ENCODE measurements at places on chromosomes 13 and 19.

- DNase-seq, result no peak
These were observed 558 bp upstream of the PPAN start for GRCh38 chr19:10105509-10106099.

DNA sequence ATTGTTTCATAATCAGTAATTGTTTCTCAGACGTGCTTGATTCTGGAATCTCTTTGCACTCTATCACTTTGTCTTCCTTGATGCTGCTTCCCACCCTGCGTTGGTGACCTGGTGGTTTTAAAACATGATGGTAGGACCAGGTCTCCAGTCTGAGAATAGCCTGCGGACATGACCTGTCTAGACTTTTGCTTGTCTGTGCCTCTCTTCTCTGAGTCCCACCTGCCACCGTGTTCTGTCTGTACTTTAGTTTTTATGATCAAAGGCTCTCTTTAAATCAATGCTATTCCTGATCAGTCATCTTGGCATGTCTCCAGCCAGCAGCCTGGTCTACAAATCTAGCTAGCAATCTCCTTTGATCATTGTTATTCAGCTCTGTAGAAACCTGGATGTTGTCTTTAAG, 933.9 kb downstream of the DIAPH3 start:
- DNase-seq, result no peak

DNA sequence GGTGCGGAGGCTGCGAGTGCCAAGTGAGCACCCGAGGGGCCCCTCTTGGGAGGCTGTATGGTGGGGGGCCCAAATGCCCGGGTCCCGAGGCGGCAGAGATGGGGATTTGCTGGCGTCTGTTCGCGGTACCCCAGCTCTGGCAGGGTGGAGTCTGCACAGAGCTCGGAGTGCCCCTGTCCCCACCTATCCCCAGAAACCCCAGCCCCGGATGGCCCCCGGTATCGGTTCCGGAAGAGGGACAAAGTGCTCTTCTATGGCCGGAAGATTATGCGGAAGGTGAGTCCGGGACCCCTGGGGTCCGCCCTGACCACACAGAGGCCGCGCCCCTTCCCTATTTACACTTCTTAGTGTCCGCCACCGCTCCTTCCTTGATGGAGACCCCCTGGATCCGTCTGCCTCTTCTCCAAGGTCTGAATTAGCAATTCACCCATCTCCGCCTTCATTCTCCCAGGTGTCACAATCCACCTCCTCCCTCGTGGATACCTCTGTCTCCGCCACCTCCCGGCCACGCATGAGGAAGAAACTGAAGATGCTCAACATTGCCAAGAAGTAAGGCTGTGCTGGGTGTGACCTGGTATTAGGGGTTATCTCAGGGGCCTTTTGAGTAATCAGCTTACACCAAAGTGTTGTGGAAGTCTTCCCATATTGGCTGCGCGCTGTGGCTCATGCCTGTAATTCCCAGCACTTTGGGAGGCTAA, 630 bp downstream of the PNPLA6 start:
- DNase-seq, result no peak

- DNase-seq, result no peak
These were observed 325.2 kb upstream of the SLITRK1 start for GRCh38 chr13:84207509-84207908.

DNA sequence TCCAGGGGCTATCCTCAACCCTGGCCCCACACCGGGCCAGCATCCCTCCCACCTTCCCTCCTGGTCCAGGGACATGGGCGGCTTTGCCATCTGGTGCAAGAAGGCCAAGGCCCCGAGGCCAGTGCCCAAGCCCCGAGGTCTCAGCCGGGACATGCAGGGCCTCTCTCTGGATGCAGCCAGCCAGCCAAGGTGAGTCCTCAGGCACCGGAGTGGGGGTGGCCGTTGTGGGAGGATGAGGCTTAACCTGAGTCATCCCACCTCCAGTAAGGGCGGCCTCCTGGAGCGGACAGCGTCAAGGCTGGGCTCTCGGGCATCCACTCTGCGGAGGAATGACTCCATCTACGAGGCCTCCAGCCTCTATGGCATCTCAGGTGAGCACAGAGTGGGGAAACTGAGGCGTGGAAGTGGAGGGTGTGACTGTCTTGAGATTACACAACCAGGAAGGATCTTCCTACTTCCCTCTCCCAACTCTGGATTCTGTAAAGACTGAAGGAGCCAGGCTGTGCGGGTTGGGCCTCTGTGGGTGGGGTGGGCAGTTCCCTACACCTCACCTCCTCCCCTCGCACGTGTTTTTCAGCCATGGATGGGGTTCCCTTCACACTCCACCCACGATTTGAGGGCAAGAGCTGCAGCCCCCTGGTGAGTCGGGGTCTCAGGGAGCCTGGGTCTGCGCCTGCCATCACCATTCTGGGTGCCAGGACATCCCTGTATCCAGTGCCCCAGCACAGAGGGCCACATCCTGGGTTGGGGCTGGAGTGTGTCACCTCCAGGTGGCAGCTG, 3.8 kb downstream of the MVB12A start:
- no peak for DNase-seq

- DNase-seq, result no peak
These were observed 651.2 kb downstream of the SLITRK6 start for GRCh38 chr13:85148009-85148408.

DNA sequence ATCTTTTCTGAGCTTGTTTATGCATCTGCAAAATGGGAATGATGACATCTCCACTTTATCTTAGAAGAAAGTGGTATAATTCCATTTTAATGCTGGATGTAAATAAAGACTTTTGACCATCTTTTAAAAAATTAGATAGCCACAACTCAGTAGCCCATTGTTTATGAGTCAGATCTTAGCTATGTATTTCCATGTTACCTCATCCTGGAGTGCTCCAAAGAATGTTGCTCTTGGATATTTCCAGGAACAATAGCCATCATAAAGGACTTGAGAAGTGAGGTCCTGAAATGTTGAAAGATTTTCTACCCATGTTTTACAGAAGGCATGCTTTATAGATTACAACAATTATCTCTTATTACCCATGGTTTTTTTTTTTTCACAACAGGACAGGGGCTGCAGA, 229.3 kb upstream of the EDNRB start:
- no peak for DNase-seq

DNA sequence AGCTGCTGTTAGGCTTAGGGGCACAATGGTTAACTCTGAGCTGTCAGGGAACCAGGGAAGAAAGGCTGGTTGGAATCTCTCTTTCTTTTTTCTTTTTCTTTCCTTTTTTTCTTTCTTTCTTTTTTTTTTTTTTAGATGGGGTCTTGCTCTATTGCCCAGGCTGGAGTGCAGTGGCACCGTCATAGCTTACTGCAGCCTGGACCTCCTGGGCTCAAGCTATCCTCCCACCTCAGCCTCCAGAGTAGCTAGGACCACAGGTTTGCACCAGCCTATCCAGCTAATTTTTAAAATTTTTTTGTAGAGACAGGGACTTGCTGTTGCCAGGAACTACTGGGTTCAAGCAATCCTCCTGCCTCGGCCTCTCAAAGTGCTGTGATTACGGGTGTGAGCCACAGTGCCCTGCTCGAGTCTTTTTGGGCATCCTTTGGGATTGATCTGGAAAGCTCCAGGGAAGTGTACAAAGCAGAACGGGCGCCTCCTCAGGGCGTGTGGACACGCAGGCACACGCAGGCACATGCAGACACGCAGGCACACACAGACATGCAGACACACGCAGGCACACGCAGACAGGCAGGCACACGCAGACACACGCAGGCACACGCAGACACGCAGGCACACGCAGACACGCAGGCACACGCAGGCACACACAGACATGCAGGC, 99.2 kb downstream of the GADD45B start:
- no peak for DNase-seq

DNA sequence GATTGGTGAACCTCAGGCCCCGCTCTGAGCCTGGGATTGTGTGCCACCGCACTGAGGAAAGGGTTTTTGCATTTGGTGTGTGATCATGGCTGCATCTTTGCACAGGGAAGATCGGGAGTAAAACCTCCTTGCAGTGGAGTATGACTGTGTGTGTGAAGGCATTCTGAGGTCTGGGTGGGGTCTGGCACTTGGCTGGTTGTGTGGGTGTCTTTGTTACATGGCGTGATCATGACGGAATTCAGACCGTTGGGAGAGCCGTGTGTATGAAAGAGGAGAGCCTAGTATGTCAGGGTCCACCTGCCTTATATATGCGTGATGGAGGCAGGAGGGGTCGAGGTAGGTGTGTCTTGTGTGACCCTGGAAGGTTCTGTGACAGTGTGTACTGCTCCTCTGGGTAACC, 740 bp upstream of the BEST2 start:
- DNase-seq, result no peak

- DNase-seq, result no peak
These were observed 174.5 kb downstream of the KCTD12 start for GRCh38 chr13:76711550-76712182.

- DNase-seq, result no peak
These were observed 36.4 kb downstream of the SOX1 start for GRCh38 chr13:112103260-112103838.

DNA sequence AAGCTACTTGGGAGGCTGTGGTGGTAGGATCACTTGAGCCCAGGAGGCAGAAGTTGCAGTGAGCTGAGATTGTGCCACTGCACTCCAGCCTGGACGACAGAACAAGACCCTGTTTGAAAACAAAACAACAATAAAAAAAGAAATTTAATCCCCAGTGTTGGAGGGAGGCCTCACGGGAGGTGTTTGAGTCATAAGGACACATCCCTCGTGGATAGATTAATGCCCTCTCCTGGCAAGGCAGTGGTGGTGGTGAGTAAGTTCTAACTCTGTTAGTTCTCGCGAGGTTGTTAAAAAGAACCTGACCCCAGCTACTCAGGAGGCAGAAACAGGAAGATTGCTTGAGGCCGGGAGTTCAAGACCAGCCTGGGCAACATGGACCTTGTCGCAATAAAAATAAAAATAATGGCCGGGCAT, 27.6 kb upstream of the SIN3B start:
- DNase-seq, result no peak

Measured in glutamatergic neuron (in vitro differentiated cells).